ENCODE measurements at places on chromosomes 2 and 18.

DNA sequence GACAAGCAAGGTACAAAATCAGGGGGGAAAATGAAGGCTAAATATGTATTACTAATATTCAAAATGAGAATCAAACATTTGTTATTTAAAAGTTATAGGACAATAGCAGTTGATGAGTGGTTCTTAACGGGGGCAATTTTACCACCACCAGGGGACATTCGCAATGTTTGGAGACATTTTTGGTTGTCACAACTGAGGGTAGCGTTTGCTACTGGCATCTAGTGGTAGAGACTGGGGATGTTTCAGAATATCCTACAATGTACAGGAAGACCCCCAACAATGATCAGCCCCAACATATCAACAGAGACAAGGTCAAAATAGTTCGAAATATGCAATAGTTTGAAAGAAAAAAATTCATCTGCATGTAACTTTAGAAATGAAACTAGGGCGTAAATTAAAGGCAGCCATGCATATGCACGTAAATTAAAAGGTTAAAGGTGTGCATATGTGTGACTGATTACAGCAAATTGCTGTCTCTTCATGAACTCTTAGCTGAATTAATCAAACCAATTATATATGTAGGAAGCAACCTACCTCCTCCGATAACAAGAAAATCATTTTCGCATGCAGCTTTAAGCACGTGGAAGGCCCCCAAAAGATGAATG lies 61.2 kb upstream of the CUL3 start:
- DNase-seq = no peak

- no peak for DNase-seq
Measured at GRCh38 chr18:55743736-55744135, 155.7 kb upstream of the TCF4 start.

DNA sequence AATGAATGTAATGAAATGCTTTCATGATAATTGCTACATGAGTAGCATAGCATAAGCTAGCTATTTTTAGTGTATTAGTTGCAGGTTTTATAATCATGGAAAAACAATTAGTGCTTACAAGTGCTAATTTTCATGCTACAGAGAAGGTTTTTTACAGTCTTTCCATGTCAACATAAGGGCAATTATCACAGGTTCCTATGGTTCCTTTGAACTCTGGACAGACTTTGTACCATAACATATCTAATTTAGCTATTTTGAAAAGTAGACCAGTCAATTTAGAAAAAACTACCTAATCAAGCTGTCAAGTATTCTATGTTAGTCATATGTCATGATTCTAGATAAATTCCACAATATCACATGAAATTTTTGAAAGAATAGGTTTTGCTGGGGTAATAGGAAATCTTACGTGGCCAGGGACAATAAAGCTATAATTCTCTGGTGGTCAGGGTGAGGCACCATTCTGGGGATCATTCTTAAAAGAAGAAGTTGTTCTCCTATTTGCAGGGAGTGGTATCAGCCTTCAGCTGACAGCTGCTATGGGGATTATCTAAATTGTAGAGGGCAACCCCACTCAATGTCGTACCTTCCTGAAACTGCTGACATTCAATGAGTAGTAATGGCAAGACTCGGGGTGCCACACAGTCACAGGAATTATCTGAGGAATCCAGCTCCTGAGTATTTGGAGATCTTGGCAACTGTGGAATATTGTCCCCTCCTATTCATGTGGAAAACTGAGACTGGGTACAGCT lies 724.0 kb upstream of the LINC00305 start:
- no peak for DNase-seq

- DNase-seq = no peak
Measured at GRCh38 chr2:126707941-126708340, 52.0 kb downstream of the GYPC start.

GRCh38 chr2:54853616-54854310 lies 130.3 kb downstream of the EML6 start:
- DNase-seq = no peak

DNA sequence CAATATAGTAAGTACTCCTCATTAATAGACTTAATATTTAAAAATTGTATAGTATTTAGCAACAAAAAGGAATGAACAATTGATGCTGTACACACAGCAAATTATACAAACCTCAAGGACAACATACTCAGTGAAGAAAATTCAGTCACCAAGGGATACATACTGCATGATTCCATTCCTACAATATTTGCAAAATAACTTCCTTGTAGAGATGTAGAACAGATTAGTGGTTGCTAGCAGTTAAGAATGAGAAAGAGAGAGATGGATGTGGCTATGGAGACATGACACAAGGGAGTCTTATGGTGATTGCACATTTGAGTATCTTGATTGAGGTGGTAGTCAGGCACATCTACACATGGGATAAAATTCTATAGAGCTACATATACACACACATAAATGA lies 26.0 kb downstream of the COL3A1 start:
- no peak for DNase-seq

GRCh38 chr2:170277951-170278350 lies 100.0 kb downstream of the MYO3B start:
- no peak for DNase-seq

DNA sequence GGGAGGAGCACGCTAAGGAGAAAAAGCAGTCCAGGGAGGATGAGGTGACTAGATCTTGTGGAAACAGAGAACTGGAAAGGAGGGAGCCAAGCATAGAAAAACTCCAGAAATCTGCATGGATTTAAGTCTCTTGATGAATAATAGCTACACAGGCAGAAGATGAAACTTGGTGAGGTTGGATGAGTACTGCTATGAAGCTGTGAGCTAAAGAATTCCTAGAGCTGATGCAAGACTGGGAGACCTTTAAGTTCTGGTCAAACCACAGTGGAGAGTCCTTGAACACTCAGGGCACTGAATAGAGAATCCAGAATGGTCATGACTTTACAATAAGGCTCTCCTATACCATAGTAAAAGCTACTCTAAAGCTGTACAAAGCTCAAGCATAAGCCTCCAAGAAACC lies 18.4 kb upstream of the PIEZO2 start:
- no peak for DNase-seq

- no peak for DNase-seq
Measured at GRCh38 chr2:30732876-30733275, 74.4 kb downstream of the CAPN13 start.

DNA sequence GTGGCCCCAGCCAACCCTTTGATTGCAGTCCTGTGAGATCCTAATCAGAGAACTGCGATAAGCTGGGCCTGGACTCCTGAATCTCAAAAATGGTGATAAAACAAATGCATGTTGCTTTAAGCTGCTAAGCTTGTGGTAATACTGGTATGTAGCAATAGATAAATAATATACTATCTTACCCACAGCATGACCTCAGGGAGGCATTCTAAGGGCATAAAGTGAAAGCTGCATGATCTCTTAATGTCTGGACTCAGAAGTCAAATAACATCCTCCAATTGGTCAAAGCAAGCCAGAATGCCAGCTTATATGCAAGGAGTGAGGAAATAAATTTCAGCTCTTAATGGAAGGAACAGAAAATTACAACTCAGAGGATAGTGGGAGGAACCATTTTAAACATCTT lies 246.1 kb downstream of the FSIP2 start:
- DNase-seq = no peak

DNA sequence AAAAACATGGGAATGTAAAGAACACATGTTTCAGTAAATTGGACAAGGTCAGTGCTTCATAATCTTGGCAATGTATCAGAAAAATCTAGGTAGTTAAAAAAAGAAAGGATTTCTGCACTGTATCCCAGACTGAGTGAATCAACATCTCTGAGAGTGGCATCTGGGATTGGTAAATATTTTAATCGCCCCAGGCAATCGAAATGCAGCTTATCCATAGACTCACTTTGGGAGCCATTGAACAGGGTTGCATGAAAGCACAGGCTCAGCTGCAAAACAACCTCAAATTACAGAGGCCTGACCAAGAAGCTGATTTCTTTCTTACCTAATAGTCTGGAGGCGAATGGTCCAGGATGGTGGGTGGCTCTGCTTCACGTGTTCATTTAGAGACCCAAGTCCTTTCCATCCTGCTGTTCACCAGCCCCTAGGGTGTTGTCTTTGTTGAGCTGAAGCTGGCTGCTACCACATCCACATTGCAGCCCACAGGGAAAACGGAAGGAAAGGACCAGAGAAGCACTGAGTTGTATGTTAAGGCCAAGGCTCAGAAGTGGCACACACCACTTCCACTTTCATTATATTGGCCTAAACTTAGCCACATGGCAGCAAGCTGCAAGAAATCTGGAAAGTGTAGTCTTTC lies 59.0 kb downstream of the MOGAT1 start:
- DNase-seq = no peak

DNA sequence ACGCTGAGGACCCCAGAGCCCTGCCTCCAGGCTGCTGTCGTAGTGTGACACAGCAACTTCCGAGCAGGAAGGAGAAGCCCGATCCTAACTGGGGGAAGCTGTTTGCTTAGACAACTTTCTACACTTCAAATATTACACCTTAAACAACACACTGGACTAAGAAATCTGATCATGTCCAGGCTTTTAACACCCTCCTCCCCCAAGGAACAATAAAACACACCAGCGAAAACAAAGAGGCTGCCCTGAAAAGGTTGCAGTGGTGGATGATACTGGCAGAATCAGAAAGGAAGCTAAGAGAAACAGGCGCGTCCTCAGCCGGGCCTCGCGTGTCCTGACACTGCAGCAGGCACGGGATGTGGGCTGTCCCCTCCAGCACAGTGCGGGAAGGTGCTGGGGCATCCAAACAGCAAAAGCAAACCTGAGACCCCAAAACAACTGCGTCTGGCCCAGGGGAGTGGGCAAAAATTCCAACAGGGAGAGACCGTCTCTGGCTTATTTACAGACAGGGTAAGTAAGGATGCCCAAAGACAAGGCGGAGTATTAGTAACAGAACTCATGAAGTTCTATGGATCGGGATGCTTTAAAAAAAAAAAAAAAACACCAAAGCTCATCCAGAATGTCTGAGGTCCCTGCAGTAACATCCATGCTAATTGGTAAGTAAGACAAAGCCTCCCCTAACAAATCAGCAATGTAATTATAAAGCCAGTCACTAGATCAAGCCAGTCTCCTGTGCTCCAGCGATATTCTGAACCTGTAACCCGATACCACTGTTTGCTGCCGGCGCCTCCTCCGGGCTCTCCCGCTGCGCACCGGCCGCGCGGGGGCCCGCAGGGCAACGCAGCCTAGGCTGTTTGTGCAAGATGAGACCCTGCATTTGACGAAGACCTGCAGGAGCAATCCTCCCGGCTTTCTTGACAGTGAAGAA lies 9.0 kb downstream of the SERTAD2 start:
- DNase-seq = peak; percentile 87

DNA sequence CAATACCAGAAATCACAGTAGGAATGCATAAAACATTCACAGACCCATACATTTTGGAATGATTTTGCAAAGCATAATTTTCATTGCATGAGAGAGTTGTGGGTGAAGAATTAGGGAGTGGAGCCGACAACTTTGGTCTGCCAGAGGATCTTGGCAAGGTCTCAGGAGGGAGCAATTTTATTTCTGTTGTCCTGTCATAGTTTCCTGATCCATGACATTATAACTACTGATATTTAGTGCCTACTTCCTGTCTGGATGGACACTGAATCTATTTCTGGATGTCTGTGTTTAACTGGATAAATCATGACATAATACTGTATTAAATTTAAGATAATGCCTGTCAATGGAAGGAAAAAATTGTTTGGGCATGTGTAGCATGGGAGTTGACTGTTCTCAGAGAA lies 2.4 kb downstream of the ITGA4 start:
- no peak for DNase-seq

DNA sequence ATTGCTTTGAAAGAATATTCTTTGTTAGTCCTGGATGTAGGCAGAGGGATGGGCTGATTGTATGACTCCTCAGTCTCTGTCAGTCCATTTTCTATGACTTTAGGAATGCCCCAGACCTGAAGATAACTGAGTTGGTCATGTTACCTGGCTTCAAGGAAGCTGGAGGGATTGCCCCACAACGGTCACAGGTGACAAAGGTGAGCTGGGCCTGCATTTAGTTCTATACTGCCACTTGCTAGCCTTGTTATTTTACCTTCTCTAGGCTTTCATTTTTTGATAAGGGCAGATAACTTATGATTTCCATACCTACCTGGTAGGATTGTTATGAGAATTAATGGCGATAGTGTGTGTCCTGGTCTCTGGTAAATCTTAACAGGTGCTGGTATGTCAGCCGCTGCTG lies 260.1 kb downstream of the PRKCE start:
- no peak for DNase-seq

- no peak for DNase-seq
Measured at GRCh38 chr18:8303151-8303755, 306.0 kb upstream of the RAB12 start.

- no peak for DNase-seq
Measured at GRCh38 chr2:1937066-1937465, 192.8 kb upstream of the PXDN start.

DNA sequence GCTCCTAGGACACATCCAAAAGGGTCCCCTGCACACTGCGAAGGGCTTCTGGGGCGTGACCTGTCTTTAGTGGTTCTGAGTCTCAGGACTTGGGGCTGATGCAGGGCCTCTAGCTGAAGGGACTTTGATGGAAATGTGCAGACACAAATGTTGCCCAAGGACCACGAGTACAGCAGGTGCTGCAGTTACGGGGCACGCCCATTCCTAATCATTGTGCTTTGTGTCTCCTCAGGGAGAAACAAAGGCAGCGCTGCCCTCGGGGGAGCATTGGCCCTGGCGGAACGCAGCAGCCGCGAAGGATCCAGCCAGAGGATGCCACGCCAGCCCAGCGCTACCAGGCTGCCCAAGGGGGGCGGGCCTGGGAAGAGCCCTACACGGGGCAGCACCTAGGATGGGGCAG lies 8.0 kb downstream of the TUBA3E start:
- no peak for DNase-seq

DNA sequence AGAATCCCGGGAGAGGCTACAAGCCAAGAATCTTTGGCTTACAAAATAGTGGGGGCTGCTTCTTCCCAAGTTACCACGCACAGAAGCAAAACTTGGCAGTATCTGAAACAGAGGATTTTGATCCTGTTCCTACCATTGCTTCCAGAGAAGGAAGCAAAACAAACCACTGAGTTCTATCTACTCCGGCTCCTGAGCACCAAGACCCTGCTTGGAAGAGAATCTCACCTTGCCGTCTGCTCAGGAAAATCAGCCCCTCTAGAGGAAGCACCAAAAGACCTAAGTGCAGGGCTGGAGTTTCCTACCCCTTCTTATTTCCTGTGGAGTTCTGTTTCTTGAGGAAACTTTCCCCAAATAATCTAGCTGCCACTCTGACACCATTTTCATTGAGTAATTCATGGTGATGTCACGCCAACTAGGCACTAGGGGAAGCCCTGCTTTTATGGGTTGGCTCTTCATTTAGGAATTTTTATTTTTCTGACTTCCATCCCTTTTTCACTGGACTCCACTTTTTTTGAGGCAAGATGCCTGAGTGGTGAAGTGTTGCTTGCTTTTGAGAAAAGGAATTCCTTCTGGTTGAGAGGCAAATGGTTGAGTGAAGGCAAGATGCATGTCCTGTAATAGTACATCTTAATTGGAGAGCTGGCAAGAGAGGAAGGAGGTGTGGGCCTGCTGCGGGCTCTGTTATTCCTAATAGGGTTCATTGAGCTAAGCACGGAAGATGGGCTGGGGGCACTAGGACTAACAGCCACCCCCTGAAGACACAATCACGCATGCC lies 36.8 kb upstream of the EML4 start:
- DNase-seq = no peak
